NCI-H1048 (cell line): ENCODE measurements at places on chromosomes 5 and 9.

DNA sequence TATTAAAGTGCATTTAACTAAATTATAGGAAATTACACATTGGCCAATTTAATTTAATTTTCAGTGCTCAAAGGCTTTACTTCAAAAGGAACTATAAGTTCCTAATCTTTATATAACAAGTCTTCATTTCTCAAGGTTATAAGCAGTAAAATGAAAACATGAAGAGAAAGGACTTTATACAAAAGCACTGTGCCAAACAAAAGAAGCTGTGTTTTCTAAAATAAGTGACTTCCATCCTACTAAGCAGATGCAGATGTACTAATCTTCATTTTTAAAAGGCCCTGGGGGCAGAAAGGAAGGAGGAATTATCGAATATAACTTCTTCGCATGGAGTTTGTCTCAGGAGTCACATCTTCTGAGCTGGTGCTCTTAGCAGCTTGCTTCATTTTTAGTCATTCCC, 81.4 kb downstream of the SHC3 start:
- no peak for DNase-seq

GRCh38 chr9:106075236-106075959, 381.1 kb downstream of the TMEM38B start:
- DNase-seq, result no peak

GRCh38 chr9:126403397-126403796, 76.8 kb downstream of the MVB12B start:
- no peak for DNase-seq

DNA sequence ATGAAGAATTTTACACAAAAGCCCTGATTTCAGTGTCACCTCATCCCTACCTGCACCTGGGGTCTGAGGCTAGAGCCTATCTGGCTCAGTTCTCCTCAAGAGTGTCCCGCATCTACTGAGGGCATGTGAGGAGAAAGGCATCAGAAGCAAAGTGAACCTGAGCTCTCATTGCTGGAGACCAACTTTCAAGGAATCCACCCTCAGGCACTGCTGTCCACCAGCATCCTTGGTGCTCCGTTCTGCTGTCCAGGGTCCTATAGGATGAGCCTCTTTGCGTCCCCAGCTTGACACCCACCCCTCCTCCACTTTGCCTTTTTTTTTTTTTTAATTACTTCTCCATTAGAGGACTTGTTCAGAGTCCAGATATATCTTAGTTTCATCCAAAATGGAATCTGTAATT, 49.5 kb downstream of the CAMSAP1 start:
- no peak for DNase-seq

- no peak for DNase-seq
Measured at GRCh38 chr9:83220730-83221129, 157.8 kb upstream of the RASEF start.
